ENCODE measurements at places on chromosomes 6 and 20.

DNA sequence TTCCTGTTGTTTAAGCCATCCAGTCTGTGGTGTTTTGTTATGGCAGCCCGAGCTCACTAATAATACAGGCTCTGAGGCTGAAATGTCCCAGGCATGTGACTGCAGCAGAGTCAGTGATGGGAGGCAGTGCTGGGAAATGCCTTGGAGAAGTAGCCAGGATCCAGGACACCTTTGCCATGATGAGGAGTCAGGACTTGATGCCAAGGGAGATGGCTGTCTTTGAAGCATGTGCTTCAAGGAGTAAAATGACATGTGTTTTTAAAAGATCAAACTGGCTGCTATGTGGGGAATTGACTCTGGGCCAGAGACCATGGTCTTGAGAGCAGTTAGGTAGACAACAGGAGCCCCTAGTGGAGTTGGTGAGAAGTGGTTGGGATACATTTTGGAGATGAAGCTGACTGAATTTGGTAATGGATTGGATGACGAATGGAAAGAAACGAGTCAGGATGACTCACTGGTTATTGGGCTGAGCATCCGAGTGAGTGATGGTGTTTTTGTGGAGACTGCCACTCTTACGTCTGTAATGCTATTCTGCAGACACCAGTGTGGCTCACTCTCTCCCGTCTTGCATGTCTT lies 322.2 kb downstream of the PLCB1 start:
- DNase-seq = no peak

- DNase-seq = peak; percentile 7
Observed at GRCh38 chr6:118618676-118619377, 32.6 kb downstream of the CEP85L start.

DNA sequence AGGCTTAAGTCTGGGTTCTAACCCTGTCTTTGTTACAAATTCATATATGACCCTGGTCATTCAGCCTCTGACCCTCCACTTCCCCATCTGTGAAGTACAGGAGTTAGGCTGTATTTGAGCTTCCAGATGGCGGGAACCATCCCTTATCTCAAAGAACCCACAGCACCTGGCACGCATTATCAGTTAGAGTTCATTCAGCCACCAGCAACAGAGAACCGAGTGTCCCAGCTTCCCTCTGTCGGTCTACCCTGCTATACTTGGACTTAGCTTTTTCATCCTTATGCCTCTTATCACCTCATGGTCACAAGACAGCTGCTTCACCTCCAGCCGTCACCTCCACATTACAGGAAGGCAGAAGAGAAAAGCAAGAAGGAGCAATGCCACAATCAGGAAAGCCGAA lies 147.8 kb downstream of the EYA2 start:
- no peak for DNase-seq

DNA sequence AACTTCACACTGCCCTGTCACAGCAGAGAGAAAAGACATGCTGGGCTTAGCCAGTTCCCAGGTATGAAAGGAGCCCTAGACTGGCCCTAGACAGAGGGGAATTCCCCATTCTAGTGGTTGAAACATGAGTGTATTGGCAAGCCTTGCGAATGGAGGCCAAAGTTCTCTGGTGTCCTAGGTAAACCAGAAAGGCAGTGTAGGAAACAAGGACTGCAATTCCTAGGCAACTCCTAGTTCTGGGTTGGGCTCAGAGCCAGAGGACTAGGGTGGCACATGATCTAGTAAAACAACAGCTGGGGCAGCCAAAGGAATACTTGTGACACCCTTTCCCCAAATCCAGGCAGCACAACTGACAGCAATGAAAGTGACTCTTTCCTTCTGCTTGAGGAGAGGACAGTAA lies 265.0 kb upstream of the EPHA7 start:
- no peak for DNase-seq

GRCh38 chr20:21136015-21136732 lies 10.3 kb downstream of the KIZ start:
- no peak for DNase-seq

- no peak for DNase-seq
Observed at GRCh38 chr20:3084283-3084985, at the start of gene AVP. AVP (minus strand) TSS chr20:3084724; CDS start chr20:3084674, 50 bp downstream.

- no peak for DNase-seq
Observed at GRCh38 chr6:25899580-25900408, 25.8 kb upstream of the SLC17A3 start.

- DNase-seq = no peak
Observed at GRCh38 chr6:2772840-2773239, 7.6 kb downstream of the WRNIP1 start.

- no peak for DNase-seq
Observed at GRCh38 chr6:16524380-16524707, 236.9 kb downstream of the ATXN1 start.

DNA sequence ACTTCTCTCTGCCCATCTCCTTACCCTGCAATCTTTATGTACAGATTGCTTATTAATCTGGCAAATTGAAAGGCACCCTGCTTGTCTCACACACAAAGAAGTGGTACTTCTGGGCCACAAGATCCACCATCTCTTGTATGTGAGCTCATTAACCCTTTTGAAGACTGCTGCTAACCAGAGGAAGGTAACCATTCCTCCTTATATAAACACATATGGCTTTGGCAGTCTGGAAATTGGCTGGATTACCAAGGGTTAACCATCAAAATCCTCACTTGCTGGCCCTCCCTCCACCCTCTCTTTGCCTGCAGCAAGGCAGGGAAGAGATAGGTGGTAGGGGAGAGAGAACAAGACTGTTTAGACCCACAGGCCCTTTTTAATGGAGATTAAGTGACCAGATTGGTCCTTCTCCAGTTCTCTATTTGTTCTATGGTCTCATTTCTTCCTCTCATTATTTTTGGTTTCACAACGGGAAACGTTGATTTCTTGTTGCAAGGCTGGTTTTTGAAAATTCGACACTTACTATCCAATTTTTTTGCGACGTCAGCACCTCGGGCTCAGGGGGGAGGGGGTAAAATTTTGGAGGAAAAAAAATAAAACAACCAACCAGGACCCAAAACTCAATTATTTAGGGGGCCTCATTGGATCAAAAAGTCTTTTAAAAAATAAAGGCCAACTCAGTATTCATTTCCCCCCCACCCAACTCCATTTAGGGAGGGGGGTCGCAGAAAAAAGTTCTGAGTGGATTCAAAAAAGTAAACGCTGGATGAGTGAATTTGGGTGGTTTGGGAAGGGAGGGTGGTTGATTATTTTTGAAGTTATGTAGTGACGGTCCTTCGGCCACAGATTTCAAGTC lies 859 bp downstream of the PPP1R10 start:
- no peak for DNase-seq

DNA sequence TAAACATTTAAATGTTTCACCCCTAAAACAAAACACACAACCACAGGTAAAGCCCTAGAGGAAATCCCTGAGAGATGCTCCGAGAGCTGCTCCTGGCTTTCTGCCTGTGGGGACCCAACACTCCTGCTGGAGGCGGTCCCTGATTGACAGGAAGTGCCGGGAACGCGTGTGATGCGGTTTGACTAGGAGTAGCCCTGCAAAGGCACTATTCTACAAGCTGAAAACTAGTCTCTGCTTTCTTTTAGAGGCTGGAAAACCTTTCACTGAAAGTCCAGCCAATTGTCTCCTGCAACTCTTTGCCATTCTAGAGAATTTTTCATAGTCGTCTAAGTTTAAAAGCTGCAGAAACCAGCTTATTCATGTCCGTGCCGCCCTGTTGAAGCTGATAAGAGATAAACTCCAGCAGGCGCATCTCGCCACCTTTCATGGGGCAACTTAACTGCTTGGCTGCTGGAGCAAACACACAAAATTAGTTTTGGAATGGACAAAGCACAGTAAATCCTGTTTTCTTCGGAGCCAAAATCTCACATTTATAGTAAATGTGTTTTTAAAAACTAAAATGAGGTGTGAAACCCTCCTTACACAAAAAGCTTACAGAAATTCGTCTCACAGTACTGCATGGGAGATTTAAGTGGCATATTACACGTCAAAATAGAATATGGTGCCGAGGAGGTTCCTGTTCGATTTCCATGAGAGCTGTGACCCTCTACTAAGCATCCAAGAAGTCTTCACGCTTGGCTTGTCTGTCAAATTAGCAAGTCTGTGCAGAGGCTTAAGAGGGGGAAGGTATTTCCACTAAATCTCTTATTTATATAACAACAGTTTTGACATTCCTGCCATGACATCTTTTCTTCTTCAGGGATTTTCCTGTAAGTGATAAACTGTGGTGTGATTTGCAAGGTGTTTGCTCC lies 46.9 kb downstream of the DACT2 start:
- no peak for DNase-seq

GRCh38 chr6:70849348-70850069 lies 107.4 kb downstream of the B3GAT2 start:
- no peak for DNase-seq

DNA sequence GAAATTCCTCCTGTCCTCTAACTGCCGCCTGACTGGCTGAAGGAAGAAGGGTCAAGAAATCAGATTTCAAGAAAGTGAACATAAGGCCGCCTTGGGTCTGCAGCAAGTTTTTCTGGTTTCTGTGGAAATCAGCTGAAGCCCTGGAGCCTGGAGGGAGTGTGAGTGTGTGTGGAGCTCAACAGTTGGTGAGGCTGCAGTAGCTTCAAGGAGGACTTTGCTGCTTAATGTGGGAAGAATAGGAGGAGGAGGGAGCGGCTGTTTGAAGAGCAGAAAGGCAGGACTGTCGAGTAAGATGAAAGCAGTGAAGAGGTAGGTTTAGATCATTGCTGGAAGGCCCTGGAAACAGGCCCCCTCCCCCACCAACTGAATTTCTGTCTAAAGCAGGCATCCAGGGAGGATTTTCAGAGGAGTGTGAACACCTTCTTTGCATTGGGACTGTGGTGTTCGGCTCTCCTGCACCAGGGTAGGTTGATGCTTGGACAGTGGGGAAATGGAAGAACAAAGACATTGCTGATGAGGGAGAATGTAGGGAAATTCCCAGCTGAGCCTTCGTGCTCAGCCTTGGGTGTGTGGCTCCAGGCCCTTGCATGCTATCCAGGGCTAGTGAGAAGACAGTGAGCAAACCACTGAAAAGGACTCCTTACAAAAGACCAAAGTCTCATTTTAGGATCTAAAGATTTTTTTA lies 79.5 kb upstream of the VSTM2L start:
- no peak for DNase-seq

- DNase-seq = no peak
Observed at GRCh38 chr6:163412341-163412740, 2.2 kb upstream of the QKI start.

GRCh38 chr6:45001663-45002062 lies 326.5 kb upstream of the RUNX2 start:
- no peak for DNase-seq

GRCh38 chr6:158780246-158780884 lies 38.8 kb downstream of the EZR start:
- DNase-seq = no peak

GRCh38 chr6:75613056-75613501 lies 11.4 kb downstream of the SENP6 start:
- DNase-seq = no peak

DNA sequence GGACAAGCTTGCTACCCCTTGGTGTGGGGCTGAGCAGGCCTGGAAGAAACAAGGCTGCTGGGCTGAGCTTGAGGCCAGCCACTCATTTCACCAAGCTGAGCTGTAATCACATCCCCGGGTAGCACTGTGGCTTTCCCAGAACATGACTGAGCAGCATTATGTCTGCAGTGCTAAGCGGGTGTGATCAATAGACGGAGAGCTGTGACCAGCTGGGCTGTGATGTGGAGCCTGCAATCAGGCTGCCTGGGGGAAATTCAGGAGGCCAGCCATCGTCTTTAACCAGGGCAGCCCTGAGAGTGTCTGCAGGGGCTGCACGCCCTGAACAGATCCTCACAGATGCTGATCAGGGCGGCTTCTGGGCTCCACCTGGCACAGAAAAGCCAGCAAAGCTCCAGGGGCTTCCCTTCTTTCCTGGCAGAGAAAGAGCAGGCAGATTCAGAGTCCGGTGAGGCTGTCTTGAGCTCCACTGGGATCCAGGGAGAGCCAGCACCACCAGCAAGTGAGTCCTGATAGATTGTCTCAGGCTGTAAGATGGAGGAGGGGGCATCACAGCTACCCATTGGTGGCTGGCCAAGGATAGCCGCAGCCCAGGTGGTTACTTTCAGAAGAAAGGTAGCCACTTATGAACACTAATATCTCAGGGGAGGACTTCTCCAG lies 165.9 kb downstream of the NRN1 start:
- no peak for DNase-seq

Measured in thoracic aorta (tissue), 2 donors.